DMS 273 treated with DMSO at 0.1 percent for 48 hours (cell line): ENCODE measurements at places on chromosomes 1 and 21.

GRCh38 chr21:17270229-17270628 lies 242.6 kb upstream of the CXADR start:
- DNase-seq, result no peak

DNA sequence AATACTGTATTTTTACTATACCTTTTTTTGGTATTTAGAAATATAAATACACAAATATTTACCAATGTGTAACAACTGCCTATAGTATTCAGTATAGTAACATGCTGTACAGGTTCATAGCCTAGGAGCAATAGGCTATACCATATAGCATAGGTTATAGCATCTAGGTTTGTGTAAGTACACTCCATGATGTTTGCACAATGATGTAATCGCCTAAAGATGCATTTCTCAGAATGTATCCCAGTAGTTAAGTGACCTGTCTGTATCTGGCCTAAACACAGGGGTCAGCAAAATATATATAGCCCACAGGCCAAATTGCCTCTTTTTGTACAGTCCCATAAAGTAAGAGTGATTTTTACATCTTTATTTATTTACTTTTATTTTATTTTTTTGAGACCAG lies 24.2 kb downstream of the ZBTB8OS start:
- DNase-seq, result no peak

GRCh38 chr1:25743164-25744139 lies 56.5 kb upstream of the SELENON start:
- DNase-seq, result peak; percentile 93

DNA sequence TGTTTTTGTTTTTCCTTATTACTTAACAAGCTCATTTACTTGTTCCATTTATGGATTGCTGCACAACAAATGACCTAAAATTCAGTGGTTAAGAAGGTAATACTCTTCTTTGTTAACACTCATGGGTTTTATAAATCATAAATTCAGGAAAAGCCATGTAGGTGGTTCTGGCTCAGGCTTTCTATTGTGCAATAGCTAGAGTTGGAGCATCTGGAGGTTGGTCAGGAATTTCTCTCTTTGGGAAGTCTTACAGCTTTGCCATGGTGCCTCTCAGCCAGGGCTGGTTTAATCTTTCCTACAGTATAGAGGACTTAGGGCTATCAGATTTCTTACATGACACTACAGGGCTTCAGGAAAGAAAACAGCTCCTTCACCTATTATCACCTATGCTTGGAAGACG lies 1677.1 kb downstream of the KCNT2 start:
- DNase-seq, result no peak

GRCh38 chr1:180916771-180917170 lies 4.1 kb downstream of the KIAA1614 start:
- DNase-seq, result no peak

- DNase-seq, result no peak
These were observed 2.0 kb downstream of the C1orf232 start for GRCh38 chr1:26166719-26167281.

DNA sequence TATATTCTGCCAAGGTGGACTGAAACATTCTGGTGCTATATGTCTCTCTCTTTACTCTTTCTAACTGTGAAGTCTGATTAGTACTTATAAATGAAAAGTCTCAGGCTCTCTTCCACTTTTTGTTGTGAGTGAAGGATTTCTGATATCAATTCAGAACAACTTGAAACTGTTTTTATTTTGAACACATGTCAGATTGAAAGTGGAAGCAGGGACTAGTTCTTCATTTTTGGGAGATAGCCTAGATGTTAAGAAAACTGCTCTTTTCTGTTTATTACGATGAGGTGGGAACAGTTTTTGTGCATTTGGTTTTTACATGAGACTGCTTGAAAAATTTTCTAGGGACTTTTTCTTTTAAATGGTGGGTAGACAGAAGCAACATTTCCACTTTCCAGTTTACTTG lies 14.5 kb upstream of the GBP3 start:
- DNase-seq, result no peak

DNA sequence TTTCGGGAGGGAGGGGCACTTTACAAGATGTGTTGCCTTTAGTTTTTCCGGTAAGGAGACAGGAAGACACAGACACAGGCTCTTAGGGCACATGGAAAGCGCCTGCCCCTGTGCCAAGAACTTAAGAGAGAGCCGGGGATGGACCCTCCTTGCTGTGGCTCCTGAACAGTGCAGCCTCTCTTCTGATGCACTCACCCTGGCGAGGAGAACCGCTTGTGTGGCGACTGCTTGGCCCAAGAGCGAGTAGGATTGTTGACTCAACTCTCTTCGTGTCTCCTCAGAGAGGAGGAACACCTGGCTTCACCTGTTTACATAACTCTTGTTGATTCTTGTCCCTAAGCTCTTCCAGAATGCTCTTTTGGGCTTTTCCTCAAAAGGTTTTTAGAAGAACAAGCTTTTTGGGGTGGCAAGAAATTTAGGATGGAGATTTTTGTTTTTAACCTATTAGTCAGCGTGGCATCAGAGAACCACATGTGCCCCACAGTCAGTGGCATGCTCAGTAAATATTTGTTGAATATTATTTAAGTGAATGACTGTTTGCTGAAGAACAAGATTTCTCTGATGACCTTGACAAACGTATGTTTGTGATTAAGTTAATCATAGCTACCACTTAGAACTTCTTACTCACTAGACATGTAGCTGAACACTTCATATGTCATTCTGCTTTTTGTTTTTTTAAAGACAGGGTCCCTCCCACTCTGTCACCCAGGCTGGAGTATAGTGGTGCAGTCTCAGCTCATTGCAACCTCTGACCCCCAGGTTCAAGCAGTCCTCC lies 60.6 kb downstream of the NFIA start:
- DNase-seq, result no peak

- no peak for DNase-seq
These were observed 37.1 kb upstream of the TRIM67 start for GRCh38 chr1:231124746-231125145.

- DNase-seq, result no peak
These were observed at the start of gene CLCA2 for GRCh38 chr1:86423873-86424272. Gene CLCA2 (plus strand): TSS chr1:86424171. CDS start chr1:86424248, 77 bp downstream.

DNA sequence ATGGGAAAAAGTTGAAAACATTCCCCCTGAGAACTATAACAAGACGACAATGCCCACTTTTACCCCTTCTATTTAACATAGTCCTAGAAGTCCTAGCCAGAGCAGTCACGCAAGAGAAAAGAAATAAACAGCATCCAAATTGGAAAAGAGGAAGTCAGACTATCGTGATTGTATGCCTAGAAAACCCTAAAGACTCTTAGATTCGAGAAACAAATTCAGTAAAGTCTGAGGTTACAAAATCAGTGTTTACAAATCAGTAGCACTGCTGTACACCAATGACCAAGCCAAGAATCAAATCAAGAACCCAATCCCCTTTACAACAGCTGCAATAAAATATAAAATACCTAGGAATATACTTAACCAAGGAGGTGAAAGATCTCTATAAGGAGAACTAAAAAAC lies 72.4 kb downstream of the POU2F1 start:
- DNase-seq, result no peak

DNA sequence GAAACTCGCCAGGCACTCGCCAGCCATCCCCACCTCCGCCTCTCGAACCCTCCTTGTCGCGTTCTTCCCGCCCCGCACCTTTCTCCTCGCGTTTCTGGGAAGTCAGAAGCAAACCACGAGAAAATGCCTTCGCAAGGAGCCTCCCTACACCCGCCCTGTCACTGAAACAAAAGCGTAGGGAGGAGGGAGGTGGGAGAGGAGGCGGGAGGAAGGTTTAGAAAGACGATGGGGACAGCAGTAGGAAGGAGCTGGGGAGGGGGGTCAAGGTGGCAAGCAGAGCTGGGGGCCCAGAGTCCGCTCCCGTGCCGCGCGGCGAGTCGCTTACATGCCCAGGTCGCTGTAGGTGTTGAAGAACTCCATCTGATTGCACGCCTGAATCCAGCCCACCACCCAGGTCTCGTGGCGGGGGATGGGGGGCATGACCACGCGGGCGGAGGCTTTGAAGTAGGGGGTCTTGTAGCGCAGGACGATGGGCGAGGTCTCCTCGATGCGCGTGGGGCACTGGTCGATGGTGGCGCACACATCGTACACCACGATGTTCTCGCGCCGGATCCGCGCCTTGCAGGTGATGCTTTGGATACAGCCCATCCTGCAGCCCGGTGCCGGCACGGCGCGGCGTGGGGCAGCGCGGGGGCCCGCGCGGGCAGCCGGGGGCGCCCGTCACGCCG lies 1.0 kb downstream of the FAM78B start:
- no peak for DNase-seq

GRCh38 chr1:225544263-225544662 lies 108.7 kb downstream of the ENAH start:
- DNase-seq, result no peak

- no peak for DNase-seq
These were observed 442.0 kb upstream of the RUNX1 start for GRCh38 chr21:35491114-35491513.

DNA sequence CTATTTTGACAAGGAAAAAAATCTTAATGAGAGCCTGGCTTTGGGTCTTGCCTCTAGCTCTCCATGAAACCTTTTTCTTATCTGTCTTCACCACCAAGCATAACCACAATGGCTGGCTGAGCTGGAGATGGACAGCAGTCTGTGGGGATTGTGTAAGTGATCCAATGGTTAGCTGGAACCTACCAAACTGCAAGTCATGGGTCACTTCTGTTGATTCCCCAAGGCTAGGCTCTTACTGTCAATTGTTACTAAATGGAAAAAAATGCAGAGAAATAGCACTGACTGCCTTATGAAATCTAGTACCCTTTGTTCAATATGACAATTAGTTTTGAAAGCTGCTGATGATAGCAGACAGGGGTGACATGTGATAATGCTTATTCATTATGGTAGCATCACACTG lies 359.0 kb downstream of the ST6GALNAC3 start:
- no peak for DNase-seq

GRCh38 chr1:17250601-17251000 lies 1.7 kb downstream of the PADI3 start:
- DNase-seq, result no peak

DNA sequence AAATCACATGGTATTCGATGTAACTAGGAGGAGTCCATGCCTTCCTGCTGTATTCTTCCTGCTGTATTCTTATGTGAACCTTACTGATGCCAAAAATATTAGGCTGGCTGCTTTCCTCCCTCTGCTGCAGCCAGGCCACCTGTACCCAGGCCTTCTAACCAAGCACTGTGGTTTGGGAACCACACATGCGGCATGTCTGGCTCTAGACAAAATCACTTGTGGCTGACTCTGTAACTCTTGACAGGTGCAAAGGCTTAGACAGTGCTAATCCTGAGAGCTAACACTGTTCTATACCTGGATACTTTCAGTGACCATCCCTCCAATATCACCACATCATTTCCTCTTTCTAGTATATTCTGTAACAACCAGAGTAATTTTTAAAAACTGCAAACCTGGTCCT lies 67.7 kb downstream of the PCP4 start:
- no peak for DNase-seq

- no peak for DNase-seq
These were observed 25.3 kb downstream of the CDCA8 start for GRCh38 chr1:37717631-37718030.

- DNase-seq, result no peak
These were observed 18.9 kb upstream of the SLC26A9 start for GRCh38 chr1:205961991-205962820.
